ENCODE measurements at places on chromosomes 11 and 22.
A peak's percentile ranks its signal among the peaks of the same experiment; 100 is the strongest.

- DNase-seq: no peak
Measured at GRCh38 chr22:19352766-19353165, 61.2 kb upstream of the CLTCL1 start.

DNA sequence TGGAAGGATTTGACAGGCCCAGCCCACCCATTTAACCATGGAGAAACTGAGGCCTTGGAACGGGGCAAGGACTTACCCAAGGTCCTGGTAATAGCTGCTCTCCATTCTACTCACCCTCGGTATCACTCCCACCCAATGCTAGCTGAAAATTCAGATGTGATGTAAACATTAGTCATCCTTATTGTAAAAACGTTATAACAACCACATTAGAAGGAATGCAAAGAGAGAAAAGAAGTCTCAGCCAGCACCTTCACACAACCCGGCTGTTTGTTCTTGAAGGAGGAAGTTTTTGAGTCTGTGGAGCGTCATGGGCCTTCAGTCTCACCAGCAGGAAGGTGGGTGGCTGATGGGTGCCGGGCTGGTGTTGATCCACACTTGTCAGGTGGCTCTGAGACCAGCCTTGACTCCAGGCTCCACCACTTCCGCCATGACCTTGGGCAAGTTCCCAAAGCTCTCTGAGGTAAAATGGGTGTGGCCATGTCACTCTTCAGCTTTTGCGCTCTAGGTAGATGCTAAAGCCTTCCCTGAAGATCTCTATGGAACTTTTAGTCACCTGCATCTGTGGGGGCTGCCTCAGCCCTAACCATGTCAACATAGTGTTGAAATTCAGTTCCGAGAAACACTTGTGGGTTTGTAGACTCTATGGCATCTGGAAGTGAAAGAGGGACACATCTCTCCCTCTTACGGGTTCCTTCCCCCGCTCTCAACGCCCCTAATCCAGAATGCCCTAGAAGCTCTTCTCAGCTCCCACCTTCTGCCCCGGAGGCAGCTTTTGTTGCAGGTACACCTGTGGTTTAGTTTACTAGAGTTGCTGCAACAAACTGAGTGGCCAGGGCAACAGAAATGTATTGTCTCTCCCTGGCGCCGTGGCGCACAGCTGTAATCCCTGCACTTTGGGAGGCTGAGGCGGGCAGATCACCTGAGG lies 14.8 kb downstream of the CD6 start:
- DNase-seq: no peak

GRCh38 chr11:92222701-92223100 lies 1.9 kb upstream of the FAT3 start:
- no peak for DNase-seq

DNA sequence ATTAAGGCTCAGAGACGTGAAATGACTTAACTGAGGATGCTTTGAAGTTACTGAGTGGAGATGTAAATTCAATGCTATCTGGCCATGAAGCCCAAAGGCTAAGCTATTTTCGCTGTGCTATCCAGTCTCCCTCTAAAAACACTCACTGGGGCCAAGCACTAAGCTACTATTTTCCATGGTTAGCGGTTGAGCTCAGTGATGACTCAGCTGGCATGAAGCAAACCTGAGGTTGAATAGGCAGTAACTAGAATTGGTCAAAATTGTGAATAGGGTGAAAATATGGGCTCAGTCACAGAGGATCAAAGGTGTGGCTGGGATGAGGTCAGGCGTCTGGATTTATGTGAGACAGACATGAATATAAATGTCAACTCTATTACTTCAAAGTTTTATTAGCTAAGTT lies 564.2 kb upstream of the KIRREL3 start:
- DNase-seq: no peak

GRCh38 chr11:57424792-57425564 lies 1.9 kb downstream of the SLC43A3 start:
- DNase-seq: peak; percentile 42

GRCh38 chr11:120858740-120859139 lies 165.2 kb upstream of the TBCEL start:
- no peak for DNase-seq

GRCh38 chr11:70135625-70136059 lies 57.5 kb downstream of the ANO1 start:
- DNase-seq: no peak

DNA sequence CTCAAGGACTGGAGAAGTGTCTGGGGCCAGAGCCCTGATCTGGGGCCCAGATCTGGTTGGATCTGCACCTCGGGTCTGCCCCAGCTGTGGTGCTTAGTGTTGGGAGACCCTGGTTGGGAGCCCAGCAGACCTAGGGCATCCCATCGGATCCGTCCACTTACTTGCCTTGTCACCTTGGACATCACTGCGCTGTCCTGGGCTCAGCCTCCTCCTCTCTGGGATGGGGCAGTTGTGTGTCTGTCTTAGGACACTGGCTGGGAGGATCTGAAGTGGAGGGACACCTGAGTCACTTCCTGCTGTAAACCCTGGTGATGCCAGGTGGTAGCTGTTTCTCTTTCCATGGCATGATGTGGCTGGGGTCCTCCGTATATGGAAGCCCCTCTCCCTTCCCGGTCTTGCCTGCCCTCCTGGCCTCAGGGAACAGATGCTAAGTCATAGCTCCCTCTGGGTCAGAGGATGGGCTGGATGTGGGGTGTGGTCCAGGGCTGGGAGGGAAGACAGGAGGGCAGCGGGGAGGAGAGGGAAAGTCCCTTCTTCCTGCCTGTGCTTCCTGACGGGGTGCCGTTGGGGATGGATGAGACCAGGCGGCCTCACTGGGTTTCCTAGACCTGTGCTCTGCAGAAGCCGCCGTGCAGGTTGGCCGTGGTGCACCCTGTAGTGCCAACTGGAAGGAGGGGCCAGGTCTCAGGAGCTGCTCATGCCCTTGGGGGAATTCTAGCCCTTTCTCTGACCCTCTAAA lies 12.1 kb upstream of the OMP start:
- no peak for DNase-seq
